Gastroesophageal sphincter (tissue), 4 donors: ENCODE measurements at places on chromosomes 5 and 9. TPM values are rescaled to one million over a fixed set of nuclear protein-coding genes. Genes with fewer than 3 reads are reported as not detected.

GRCh38 chr5:171415115-171415730, 4.2 kb upstream of the FGF18 start:
- H3K27ac ChIP-seq, result no peak overlapping the region
- no peak for ATAC-seq
- no peak overlapping the region for H3K4me3 ChIP-seq
- H3K36me3 ChIP-seq, result peaks cover 44% of the 10 kb centered on the region
- H3K4me1 ChIP-seq, result peaks cover 17% of the 10 kb centered on the region

DNA sequence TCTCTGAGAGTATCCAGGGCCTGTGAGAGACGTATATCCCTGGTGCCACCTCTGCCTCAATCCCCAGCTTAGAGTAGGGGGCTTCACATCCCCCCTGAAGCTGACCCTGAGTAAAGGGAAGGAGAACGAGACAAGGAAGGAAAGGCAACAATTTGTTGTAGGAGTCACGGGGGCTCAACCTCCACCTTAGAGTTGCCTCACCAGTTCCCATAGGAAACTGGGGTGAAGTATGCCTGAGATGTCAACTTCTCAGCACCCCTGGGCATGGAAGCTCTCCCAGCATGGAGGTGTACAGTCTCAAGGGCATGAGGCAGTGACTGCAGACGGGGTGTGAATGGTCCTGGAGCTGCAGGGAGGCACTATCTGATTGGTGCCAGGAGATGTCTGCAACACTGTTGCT, 53.6 kb downstream of the S1PR3 start:
- no peak overlapping the region for H3K4me3 ChIP-seq
- no peaks in the 10 kb centered on the region for H3K4me1 ChIP-seq
- H3K27me3 ChIP-seq, result no peaks in the 10 kb centered on the region
- no peak overlapping the region for H3K27ac ChIP-seq
- no peak for ATAC-seq
- no peaks in the 10 kb centered on the region for H3K36me3 ChIP-seq

DNA sequence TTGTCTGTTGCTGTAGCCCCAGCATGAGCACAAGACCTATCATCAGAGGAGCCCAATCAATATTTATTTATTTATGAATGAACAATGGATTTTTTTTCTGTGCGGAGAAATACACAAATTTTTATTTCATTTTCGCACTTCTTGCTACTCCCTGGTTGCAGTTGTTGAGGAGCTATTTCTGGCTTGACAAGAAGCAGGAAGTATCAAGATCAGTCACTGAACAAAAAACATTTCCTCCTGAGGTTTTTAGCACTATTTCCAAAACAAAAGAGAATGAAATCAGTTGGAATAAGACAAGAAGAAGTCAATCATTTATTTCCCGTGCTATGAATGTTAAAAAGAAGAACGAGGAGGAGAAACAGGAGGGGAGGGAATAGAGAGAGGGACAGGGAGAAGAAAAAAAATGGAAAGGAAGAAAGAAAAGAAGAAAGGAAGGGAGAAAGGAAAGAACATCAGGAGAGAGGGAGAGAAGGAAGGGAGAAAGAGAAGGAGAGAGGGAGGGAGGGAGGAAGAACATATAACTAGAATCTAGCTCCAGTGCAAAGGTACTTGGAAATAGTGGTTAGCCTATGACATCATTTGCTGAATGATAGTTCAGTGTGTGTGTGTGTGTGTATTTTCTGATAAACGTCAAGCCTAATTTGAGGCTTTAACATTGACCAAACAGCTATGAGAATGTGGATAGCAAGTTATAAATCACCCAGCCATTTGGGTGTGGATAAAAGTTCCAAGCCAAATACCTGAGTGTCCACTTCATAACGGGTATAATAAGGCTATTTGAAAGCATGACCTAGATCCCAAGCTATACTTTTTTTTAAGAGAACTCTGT, 586.0 kb downstream of the EBF1 start:
- no peaks in the 10 kb centered on the region for H3K36me3 ChIP-seq
- H3K4me1 ChIP-seq, result no peaks in the 10 kb centered on the region
- H3K27me3 ChIP-seq, result no peaks in the 10 kb centered on the region
- H3K27ac ChIP-seq, result no peak overlapping the region
- no peak for ATAC-seq
- H3K4me3 ChIP-seq, result no peak overlapping the region

ADAMTSL2 gene
- 5.8 TPM for total RNA-seq

MEF2C gene
- total RNA-seq, result 66.9 TPM

TNC gene
- 438 TPM for total RNA-seq
